ENCODE measurements at places on chromosomes 7 and 10. TPM values are rescaled to one million over a fixed set of nuclear protein-coding genes. Genes with fewer than 3 reads are reported as not detected.

Gene RAB18
- 50.0 TPM for total RNA-seq

GRCh38 chr10:35559416-35559815 lies 45.7 kb upstream of the GJD4 start:
- DNase-seq: no peak

DNA sequence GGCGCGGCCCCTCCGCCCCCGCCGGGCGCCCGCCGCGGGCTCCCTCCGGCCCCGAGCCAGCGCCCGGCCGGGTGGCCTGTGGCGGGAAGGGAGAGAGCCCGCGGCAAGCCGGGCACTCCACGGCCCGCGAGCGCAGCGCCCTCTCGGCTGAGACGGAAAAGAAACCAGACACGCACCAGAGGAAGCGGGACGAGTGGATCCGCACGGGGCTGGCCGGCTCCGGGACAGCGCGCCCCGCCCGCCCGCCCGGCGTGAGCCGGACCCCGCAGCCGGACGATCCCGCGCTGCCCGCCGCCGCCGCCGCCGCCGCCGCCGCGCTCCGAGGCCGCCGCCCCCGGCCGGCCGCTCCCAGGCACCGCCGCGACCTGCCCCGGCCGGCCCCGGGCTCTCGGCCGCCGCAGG lies 300 bp downstream of the ARHGAP21 start:
- no peak for DNase-seq

Gene RSPH10B2
- total RNA-seq: not detected

DNA sequence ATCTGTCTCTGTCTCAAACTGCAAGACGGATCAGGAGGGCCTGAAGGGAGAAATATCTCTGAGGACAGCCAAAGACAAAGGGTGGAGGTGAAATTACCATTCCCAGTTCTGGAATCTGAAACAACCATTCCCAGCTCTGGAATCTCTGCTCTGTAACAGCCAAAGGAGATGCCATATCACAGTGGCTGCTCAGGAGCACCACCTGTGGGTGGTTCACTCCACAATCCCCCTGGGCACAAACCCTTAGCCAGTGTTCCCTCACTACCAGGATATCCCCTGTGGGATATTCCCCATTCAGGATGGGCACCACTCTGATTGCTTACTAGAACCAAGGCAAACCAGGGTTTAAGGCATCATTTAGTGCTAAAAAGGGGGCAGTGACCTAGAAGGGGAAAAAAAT lies 199.0 kb downstream of the HTR7 start:
- DNase-seq: no peak

GRCh38 chr7:121519548-121520521 lies 123.7 kb upstream of the FAM3C start:
- DNase-seq: no peak

- DNase-seq: no peak
These were observed 44.2 kb upstream of the PCBD1 start for GRCh38 chr10:70932392-70933196.

Gene ANXA8L1
- 1.2 TPM for total RNA-seq

DNA sequence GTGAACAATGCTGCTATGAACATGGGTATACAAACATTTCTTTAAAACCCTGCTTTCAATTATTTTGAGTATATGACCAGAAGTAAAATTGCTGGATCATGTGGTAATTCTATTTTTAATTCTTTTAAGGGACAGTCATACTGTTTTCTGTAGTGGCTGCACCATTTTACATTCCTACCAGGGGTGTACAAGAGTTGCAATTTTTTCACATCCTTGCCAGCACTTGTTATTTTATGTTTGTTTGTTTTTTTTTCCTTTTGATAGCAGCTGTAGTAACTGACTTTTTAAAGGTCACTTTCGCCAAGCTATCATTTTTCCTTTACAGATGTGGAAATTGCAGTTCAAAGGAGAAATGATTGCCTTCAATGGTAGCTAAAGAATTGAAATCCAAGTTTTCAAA lies 99.5 kb downstream of the GPR85 start:
- DNase-seq: no peak

GRCh38 chr7:33196221-33196620 lies 66.9 kb downstream of the BBS9 start:
- DNase-seq: no peak

GRCh38 chr10:132477066-132477397 lies 60.6 kb upstream of the INPP5A start:
- DNase-seq: peak; percentile 41

- DNase-seq: no peak
These were observed 671.0 kb upstream of the FOXK1 start for GRCh38 chr7:4010923-4011656.

GRCh38 chr7:127258111-127258510 lies 5.4 kb upstream of the GRM8 start:
- DNase-seq: no peak

DNA sequence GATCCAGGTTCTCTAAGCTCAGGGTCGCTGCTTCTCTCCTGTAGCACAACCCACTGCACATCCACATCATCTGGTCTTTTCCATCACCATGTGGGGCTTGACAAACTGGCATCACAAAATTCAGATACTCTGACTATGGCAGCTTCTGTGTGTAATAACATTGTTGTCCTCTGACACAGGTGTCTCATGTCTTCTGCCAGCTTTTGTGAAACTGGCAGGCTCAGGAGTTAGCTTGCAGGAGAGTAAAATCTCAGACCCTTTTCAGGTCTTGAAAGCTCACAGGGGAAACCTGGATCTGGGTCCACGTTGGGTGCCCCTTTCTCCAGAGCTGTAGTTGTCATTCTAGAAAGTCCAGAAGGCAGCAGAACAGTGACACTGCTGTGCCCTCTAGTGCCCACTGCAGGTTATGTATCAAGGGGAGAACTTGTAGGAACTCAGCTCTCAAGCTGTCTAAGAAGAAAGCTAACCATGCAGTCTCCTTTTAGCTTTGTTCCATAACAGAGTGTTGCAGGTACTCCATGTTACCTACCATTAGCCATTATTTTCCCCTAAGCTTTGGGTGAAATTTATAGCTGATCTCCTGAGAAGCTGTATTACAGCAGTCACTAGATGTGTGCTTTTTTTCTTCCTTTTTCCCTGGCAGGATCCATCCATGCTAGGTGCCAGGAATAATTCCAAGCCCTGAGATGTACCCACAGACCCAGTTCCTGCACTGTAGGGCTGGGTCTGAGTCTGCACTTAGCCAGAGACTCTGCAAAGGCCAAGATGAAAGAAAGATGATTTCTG lies 102.7 kb downstream of the ZNF248 start:
- no peak for DNase-seq

GRCh38 chr7:101553771-101554445 lies 75.2 kb downstream of the MYL10 start:
- DNase-seq: no peak

- DNase-seq: no peak
These were observed 131.8 kb downstream of the TES start for GRCh38 chr7:116342125-116342524.

Measured in right lobe of liver (tissue), 6 donors.